K562 (cell line): ENCODE measurements at places on chromosomes 2 and 18. TPM values are rescaled to one million over a fixed set of nuclear protein-coding genes. Genes with fewer than 3 reads are reported as not detected.

GRCh38 chr2:99637159-99637697 lies 147.4 kb upstream of the REV1 start:
- DNase-seq, result no peak

HOXD12 gene
- not detected in 2 replicates for polyA plus RNA-seq

DNA sequence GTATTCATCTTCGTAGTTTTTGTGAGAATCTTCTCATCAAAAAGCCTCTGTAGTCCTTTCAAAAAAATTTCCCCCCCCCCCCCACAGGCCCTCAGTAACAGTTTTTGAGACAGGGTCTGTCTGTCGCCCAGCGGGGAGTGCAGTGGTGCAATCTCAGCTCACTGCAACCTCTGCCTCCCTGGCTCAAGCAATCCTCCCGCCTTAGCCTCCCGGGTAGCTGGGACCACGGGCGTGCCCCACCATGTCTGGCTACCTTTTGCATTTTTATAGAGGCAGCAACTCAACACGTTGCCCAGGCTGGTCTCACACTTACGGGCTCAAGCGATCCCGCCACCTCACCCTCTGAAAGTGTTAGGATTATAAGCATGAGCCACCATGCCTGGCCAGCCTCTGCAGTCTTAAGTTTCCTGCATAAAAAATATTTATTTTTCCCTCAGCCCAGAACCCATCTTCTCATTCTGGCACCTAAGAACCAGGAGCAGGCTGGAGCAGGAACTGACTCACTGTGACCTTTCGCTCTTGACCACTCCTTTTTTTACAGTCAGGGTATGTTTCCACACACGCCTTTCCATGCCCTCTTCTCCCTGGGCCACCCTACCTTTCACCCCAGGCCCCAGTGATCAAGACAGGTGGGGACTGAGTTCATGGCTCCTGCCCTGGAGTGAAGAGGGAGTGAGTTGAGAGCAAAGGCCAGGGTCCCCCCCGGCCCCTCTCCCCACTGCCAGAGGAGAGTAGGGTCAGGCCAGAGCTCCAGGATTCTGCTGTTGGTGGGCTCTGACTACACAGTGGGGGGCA lies 32.5 kb upstream of the NT5DC4 start:
- DNase-seq, result no peak

- DNase-seq, result no peak
These were observed 359.1 kb upstream of the CHST9 start for GRCh38 chr18:27544206-27544605.

- DNase-seq, result no peak
These were observed 127.3 kb upstream of the SPATS2L start for GRCh38 chr2:200179151-200179550.

- DNase-seq, result no peak
These were observed 94.3 kb upstream of the KCTD1 start for GRCh38 chr18:26642440-26643348.

RAB17 gene
- not detected in 2 replicates for polyA plus RNA-seq

NEU4 gene
- 0.01 TPM in 1 of 2 replicates, not detected in the other for polyA plus RNA-seq

GRCh38 chr2:387980-388421 lies 100.1 kb upstream of the ALKAL2 start:
- DNase-seq, result no peak

PAX3 gene
- not detected in 2 replicates for polyA plus RNA-seq

DNA sequence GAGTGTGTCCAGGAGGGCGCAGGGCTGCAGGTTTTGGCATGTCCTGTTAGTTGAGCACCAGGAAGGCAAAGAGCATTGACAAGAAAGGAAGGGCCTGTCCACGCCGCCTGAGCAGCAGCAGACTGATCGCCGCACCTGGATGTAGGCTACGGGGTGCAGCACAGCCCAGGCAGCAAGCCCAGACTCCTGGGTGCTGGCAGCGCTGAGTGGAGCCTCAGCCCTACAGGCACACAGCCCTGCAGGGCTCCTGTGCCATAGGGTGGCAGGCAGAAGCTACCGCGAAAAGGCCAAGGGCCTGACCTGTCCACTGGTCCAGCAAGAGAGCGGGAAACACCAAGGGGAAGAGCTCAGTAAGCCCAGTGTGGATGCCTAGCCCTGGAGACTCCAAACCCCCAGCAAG lies 198.0 kb downstream of the HDAC4 start:
- DNase-seq, result no peak

GRCh38 chr2:28622101-28622499 lies 126.2 kb downstream of the PLB1 start:
- DNase-seq, result no peak

PCGF1 gene
- 26.1 and 26.3 TPM in 2 replicates for polyA plus RNA-seq

CCDC148 gene
- polyA plus RNA-seq, result 0.20 and 0.48 TPM in 2 replicates

TWSG1 gene
- polyA plus RNA-seq, result 16.6 TPM in 2 replicates

ANKRD36C gene
- 6.4 and 8.4 TPM in 2 replicates for polyA plus RNA-seq

DNA sequence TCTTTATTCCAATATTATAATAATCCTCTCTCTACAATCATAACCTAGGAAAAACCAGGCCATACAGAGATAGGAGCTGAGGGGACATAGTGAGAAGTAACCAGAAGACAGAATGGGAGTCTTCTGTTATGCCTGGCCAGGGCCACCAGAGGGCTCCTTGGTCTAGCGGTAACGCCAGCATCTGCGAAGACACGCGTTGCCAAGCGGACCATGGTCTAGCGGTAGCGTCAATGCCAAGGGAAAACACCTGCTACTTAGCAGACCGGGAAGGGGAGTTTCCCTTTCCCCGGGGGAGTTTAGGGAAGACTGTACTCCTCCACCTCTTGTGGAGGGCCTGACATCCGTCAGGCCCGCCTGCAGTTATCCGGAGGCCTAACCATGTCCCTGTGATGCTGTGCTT lies 36.6 kb downstream of the ARL6IP6 start:
- no peak for DNase-seq

DNA sequence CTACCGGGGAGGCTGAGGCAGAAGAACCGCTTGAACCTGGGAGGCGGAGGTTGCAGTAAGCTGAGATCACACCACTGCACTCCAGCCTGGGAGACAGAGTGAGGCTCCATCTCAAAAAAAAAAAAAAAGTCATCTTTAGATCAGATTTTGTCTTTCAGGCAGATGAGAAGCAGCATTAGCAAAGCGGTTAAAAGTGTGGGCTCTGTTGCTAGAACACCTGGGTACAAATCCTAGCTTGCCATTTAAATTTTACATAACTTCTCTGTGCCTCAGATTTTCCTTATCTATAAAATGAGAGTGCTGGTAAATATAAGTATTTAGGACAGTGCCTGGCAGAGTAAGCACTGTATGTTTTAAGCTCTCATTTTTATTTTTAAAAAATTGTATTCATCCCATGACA lies 8.2 kb downstream of the CNOT9 start:
- no peak for DNase-seq

- DNase-seq, result no peak
These were observed 68.1 kb upstream of the CTAGE1 start for GRCh38 chr18:22485808-22486244.

DNA sequence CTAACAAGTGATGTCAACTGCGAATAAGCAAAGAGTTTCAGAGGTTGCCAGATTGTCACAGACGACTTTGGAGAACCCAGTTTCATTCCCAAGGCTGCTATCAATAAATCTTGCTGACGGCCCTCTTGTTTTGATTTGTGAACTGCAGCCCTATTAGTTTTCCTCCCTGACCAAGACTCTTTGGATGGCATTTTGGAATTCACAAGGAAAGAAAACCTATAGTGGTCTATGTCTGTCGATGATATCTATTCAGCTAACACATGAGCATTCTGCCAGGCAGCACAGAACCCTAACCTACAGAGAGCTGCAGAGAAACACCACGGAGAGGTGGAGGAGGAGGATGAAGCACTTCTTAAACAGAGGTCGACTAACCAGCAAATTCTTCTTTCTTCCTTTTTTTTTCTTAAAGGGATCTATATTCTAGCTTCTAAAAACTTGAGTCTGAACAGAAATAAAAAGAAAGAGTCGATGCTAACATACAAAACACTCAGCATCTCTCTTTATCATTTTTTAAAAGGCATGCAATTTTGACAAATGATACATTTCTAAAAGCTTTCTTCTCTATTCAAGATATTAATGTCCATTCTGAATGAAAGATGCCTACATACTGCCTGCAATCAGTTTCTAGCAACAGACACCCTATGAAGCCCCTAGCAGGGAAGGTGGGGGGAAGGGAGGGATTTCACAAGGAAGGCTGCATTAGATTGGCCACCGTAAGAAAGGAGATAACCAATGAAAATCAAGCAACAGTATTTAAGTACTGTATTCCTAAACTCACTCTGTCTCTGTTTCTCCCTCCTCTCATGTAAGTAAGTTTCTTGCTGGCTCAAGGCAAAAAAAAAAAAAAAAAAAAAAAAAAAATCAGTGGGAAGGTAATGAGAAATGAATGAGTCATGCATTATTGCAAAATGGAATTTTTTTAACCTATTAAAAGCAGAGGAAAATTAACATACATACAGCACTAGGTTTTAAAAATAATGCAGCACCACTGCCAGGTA lies 83.0 kb upstream of the CHRNA1 start:
- no peak for DNase-seq

- no peak for DNase-seq
These were observed 31.1 kb downstream of the NDUFA10 start for GRCh38 chr2:239994086-239994485.
